ENCODE measurements at places on chromosomes 7 and 10.

GRCh38 chr10:69056129-69056528 lies 31.8 kb upstream of the SRGN start:
- DNase-seq: no peak

GRCh38 chr7:133641436-133641835 lies 388.6 kb downstream of the EXOC4 start:
- DNase-seq: no peak

- DNase-seq: no peak
Measured at GRCh38 chr10:33616956-33617355, 282.5 kb upstream of the NRP1 start.

DNA sequence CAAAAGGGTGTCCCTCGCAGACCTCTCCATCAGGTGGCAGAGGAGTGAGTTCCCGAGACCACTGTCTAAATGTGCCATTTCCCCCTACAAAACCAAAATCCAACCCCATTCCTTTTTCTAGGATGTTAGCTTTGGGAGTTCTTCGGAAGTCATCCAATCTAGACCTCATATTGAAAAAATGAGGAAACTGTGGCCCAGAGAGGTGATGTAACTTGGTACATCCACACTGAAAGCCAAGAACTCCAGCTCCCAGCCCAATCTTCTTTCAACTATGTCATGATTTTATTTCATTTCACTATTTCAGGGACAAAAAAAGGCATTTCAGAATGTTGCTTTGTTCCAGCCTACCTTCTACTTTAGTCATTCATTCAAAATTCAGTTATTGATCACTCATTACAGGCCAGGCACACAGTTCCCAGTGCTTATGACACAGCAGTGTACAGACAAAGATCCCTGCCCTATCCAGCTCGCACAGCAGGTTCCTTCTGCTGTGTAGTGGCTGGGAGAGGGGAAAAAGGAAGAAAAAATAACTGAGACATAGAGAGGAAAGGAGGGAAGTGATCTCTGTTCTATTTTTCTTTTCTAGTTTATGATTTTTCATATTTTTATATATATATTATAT lies 35.8 kb downstream of the SCRN1 start:
- DNase-seq: no peak

DNA sequence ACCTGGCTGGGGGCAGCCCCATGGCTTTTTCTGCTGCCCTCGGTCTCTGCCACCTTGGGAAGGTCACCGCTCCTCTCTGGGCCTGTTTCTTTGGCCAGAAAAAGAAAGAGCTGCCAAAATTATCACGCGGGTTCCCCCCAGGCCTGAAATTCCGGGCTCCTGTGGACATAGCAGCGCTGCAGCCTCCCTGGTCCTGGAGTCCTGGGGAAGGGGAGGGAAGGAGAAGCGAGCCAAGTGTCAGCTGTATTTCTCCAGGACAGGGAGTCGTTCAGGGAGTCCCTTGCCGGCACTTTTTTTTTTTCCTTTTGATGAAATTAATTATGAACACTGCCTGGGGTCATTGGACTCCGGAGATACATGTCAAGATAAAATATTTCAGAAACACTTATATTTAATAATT lies 152.3 kb upstream of the GPR26 start:
- no peak for DNase-seq

DNA sequence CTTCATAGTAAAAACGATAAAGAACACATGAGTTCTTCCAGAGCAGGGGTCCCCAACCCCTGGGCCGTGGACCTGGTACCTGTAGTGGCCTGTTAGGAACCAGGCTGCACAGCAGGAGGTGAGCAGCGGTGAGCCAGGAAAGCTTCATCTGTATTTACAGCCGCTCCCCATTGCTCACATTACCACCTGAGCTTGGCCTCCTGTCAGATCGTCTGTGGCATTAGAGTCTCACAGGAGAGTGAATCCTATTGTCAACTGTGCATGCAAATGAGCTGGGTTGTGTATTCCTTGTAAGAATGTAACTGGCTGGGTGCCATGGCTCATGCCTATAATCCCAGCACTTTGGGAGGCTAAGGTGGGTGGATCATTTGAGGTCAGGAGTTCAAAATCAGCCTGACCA lies 229.5 kb downstream of the CNTNAP2 start:
- DNase-seq: no peak

GRCh38 chr7:149584530-149584929 lies 86.9 kb upstream of the ZNF746 start:
- DNase-seq: no peak

GRCh38 chr10:31930023-31930751 lies 1.6 kb upstream of the ARHGAP12 start:
- no peak for DNase-seq

GRCh38 chr7:116527521-116527920 lies 2.7 kb downstream of the CAV1 start:
- DNase-seq: no peak

- no peak for DNase-seq
Measured at GRCh38 chr10:9635691-9636090, 1382.0 kb upstream of the CELF2 start.

- DNase-seq: no peak
Measured at GRCh38 chr10:35421553-35422178, 85.4 kb downstream of the CCNY start.

DNA sequence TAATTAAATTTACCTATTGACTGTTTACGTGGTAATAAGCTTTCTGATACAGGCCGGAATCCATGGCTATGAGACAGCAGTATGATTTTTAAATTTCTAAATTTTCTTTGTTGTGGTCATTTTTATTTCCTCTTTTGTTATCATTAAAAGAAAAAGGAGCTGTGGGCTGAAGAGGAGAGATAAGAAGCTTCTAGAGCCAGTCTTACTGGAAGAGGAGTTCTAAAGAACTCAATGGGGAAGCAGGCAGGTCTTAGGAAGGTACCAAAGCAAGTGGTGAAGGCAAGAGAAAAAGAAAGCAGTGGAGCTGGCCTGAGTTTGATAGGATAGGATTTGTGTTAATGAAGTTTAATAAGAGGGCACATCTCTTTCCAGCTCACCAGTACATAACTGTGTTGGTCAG lies 1187.8 kb downstream of the CNTNAP2 start:
- DNase-seq: no peak

GRCh38 chr7:138575897-138576428 lies 115.9 kb downstream of the TRIM24 start:
- no peak for DNase-seq

Data from stimulated activated CD4-positive, alpha-beta T cell treated with anti-CD3 and anti-CD28 coated beads, Interleukin-1b, Interleukin-23, amount 100 ng/mL, for 1 hour (primary cell).